ENCODE measurements at places on chromosomes 4 and X. TPM values are rescaled to one million over a fixed set of nuclear protein-coding genes. Genes with fewer than 3 reads are reported as not detected.

DNA sequence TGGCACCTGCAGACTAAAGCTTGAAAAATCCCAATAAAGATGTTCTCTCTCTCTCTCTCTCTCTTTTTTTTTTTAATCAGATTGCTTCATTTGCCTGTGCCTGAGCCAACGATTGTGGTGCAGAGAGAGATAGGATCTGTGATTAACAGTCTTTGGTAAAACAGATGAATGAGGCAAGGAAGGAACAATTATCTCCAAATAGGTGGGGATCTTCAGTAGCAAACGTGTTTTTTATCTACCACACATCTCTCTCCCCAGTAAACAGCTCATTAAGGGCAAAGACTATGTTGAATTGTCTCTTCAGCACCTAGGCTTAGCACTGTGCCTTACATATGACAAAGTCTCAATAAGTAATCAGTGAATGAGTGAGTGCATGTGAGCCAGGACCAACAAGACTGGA is 96.3 kb downstream of the SMIM20 start:
- DNase-seq: no peak

- no peak for DNase-seq
These were observed 409.3 kb upstream of the NWD2 start for GRCh38 chr4:36835246-36835645.

The RIPPLY1 gene
- not detected for total RNA-seq

The ZBTB49 gene
- total RNA-seq: 3.8 TPM

GRCh38 chr4:43993196-43993902 is 455.3 kb downstream of the KCTD8 start:
- DNase-seq: no peak

The NUP62CL gene
- total RNA-seq: 2.2 TPM

The APOO gene
- 105 TPM for total RNA-seq

Data from left ventricle myocardium superior (tissue), 1 donor.